ENCODE measurements at places on chromosomes 6 and 20.
A peak's percentile ranks its signal among the peaks of the same experiment; 100 is the strongest.

- no peak for DNase-seq
These were observed 179.8 kb downstream of the FOXA2 start for GRCh38 chr20:22404419-22405170.

- DNase-seq = no peak
These were observed 3.2 kb downstream of the SNRNP48 start for GRCh38 chr6:7593229-7593628.

GRCh38 chr20:61257611-61258010, 5.5 kb downstream of the CDH4 start:
- DNase-seq = no peak

- DNase-seq = no peak
These were observed 71.8 kb downstream of the GPR6 start for GRCh38 chr6:110049696-110050439.

DNA sequence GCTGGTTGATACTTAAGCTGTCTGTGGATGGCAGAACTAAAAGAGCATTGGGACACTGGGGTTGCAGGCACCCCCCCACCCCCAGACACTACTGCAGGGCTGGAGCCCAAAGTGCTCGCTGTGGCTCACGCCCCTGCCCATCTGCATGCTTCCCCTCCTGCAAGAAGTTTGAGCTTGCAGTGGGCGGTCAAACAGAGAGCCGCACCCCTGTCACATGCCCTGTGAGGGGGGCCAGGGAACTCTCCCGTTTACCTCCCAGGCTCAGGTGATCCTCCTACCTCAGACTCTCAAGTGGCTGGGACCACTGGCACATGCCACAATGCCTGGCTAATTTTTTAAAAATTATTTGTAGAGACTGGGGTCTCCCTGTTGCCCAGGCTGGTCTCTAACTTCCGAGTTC, 63.3 kb downstream of the RIOK1 start:
- DNase-seq = no peak

DNA sequence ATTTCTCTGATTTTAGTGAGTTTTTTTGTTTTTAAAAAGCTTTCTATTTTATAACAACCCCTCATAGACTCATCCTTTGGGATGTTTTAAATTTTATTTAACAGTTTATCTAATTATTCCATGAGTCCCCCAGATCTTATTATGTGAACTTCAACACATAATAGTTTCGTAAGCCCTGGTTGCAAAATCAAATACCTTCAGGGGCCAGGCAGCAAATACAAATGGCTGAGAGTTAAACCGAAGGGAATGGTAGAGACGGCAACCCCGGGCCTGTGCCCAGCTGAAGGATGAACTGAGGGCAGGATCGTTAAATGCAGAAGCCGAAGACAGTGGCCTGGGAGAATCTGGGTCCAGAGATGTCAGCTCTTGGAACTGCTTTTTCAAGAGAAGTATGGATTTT, 88.4 kb downstream of the RTN4IP1 start:
- no peak for DNase-seq

GRCh38 chr20:51886341-51886740, 84.0 kb upstream of the SALL4 start:
- no peak for DNase-seq

DNA sequence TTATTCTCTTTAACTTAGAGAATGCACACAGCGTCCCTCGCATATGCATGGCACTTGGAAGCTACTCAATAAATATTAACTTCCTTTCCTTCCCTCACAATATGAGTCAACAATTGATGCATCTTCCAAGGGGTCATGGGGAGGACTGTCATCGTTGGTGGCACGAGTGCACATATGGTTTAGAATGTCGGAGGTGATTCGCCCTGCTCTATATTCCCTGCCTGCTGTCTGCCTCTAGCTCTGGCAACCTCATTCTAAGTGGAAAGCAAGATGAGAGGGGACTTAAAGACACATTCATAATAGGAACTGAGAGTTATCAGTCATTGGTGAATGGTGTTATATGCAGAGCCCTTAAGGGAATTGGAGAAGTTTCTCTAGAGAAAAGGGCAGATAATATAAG, 44.6 kb downstream of the MAK start:
- no peak for DNase-seq

GRCh38 chr6:116287689-116288282, 8.1 kb upstream of the TSPYL1 start:
- peak; percentile 71 for DNase-seq

- no peak for DNase-seq
These were observed 41.3 kb downstream of the NHLRC1 start for GRCh38 chr6:18081025-18081668.

- peak; percentile 57 for DNase-seq
These were observed 7.3 kb downstream of the ZKSCAN3 start for GRCh38 chr6:28357036-28357435.

DNA sequence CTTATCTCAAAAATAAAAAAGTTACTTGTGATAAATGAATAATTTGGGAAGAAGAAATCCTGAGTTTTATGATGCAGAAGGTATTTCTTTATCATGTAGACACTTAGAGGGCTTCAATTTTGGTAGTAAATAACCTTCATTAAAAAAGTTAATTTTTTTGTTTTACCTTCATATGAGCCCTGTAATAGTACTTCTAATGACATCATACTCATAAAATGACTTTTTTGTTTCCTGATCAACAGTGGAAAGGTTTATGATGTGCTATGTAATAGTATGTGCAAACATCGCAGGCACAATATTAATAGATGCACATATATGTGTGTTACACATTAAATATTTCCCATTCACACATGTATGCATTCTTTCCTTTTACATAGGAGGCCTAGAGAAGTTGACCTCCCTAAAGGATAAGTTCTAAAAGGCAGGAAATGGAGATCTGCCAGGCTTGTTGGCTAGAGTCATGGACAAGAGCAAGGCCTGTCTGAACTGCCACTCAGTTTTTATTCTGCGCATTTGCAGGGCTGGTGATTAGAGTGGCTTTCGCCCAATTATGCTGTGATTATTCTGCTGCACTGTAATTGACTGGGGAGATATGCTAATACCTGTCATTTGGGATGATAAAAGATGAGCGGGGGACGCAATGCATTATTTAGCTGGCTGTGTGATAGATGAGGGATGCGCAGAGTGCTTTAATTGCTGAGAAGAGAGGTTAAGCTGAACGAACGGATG, 272.6 kb downstream of the TMEM242 start:
- DNase-seq = no peak

DNA sequence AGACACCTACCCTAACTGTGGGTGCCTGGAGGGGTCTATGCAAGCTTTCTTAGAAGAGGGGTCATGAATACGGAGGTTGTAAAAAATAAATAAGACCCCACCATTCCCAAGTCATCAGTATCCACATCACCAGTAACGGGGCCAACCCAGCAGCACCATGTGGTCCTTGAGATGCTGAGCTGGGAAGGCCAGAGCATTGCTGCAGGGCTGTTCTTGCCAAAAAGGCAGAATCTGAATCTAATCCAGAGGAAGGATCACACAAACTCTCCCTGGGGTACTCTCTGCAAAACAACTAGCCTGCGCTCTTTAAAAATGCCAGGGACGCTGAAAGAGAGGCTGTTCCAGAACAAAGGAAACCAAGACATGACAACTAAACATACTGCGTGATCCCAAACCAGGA, 43.2 kb downstream of the SSR1 start:
- DNase-seq = no peak

DNA sequence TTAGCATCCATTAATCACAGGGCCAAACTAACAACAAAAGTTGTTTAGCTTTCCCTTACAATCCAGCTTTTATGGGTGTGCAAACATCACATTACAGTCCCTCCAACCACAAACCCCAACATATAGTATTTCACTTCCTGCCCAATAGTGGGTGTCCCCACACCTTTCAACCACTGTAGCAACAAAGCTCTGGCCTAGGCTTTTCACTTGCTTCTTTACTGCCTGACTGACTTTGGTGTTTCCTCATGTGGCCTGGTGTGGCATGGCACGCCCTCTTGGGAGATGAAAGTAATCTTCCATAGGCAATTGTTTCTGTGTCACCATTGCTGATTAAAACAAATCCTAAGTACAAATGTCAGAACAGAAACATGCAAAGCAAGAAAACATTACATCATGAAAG, 46.3 kb downstream of the MCM8 start:
- peak; percentile 16 for DNase-seq

GRCh38 chr20:21099751-21100577, 6.2 kb downstream of the LINC00237 start:
- DNase-seq = peak; percentile 61

DNA sequence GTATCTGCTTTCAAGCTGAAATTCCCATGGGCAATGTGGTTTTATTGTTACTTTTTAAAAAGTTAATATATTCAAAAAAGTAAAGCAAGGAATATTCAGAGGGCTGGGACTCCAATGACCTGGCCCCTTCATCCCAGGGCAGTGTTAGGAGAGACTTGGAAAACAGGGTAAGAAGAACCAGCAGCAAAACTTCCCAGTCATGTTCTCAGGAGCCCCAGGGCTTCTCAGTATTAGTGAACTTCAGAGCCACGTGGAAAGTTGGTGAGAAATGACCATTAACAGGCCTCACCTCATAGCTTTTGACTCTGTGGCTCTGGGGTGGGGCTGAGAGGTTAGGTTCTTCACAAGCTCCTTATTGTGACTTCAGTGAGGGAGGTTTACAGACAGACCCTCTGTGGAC, 230.4 kb upstream of the KCNG1 start:
- DNase-seq = no peak

DNA sequence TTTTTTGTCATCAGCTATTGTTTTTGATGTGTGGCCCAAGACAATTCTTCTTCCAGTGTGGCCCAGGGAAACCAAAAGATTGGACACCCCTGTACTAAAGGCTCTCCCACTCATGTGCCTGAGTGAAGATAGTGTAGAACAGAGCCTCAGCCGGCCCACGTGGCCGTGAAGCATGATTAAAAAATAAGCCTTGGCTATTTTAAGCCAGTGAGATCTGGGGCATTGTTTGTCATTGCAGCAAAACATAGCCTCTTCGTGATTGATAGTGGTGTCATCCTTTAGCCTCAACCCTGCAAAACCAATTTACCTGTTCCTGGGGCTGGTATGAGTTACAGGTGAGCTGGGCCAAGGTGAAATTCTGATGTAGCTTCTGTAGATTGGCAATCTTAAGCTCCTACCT, 85.3 kb downstream of the TULP4 start:
- no peak for DNase-seq

DNA sequence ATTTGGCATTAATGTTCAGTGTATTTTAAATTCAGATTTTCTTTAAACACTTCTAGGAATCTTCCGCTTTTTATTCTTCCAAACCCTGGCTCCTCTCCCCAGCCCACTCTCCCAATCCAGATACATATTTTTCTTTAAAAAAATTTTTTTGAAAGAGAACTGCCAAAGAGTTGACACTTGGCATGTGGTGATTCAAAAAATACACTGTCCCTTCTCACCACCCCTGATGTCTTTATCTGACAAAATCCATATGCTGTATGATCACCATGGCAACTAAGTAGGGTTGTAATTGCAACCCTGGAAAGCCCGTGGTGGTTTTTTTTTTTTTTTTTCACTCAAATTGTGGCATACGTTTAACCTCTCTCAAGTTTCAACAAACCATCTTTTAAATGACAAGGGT, 355.8 kb upstream of the SASH1 start:
- DNase-seq = no peak

DNA sequence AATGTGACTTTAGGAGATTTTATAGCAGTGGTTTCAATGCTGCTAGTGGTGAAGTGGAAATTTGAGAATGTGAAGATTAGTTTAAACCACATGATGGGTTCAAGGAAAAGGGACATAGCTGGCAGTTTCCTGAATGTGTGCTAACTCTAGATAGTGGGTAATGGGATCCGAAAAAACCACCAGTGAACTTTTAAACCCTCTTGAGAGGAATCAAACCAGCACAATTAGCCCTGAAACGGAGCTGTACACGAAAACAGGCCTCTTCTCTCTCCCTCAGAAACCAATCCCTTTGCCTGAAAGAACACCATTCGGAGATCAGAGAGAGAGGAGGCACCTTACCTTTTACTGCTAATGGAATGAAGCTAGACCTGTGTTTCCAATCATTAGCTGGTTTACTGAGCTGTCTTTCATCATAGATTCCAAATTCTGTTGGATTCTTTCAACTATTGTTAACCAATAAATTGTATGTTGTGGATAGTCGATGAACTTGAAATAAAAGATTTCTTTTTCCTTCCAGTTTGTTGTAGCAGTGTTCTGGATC, 103.9 kb downstream of the AIG1 start:
- no peak for DNase-seq

GRCh38 chr6:150456902-150457643, 88.3 kb downstream of the IYD start:
- no peak for DNase-seq

GRCh38 chr6:147384029-147384428, 124.5 kb upstream of the SAMD5 start:
- DNase-seq = no peak

GRCh38 chr6:70390067-70390466, 23.2 kb upstream of the FAM135A start:
- DNase-seq = no peak

DNA sequence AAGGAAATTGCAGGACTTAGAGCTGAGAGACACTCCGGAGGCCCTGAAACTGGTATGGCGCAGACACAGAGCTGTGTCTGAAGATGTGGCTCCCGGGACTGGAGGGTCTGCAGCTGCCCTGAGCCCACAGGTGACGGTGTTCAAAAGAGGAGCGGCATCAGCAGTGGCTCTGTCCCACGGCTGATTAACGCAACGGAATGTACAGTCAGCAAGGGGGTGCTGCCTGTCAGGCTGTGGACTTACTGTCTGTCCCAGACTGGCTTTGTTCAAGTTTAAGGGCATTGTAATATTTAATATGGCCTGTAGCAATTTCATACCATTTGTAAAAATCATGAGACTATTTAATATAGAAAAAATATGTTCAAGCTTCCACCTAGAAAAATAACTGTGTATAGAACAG, 228.0 kb upstream of the TAB2 start:
- DNase-seq = no peak

DNA sequence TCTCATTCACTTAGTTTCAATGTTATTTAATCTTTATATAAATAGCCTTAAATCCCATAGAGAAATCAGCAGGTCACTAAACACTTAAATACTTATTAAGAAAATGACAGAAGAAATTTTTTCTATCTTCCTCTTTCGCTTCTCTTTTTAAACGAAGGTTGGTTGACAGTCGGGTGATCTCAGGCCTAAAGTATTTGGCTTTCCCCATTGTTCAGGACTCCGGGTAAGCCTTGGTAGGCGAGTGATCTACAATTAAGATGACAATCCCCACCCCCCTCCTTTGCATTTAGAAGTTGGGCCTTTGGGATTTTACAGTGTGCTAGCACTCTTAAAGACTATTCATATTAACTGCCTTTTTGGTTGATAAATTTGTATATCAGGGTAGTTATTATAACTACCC, 19.7 kb upstream of the UTRN start:
- peak; percentile 98 for DNase-seq

DNA sequence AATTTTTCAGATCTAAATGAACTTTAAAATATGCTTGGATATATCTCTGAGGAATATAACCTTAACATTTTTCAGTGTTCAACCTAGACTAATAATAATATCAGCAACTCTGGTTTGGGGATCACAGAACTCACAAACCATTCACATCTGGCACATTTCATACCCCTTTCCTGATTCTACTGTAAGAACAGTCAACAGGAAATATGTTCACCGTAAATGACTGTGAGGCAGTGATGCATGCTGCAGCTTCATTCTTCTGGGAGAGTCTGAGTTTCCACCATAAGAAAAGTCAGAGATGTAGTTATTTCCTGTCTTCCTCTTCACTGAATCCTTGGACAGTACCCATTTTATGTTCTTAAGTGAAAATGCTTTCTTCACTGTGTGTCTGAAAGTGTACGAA, 134.2 kb upstream of the IFNGR1 start:
- no peak for DNase-seq
